ENCODE measurements at places on chromosomes 4 and X.

- no peak for DNase-seq
These were observed 474.4 kb upstream of the MAGEB18 start for GRCh38 chrX:25663701-25664100.

DNA sequence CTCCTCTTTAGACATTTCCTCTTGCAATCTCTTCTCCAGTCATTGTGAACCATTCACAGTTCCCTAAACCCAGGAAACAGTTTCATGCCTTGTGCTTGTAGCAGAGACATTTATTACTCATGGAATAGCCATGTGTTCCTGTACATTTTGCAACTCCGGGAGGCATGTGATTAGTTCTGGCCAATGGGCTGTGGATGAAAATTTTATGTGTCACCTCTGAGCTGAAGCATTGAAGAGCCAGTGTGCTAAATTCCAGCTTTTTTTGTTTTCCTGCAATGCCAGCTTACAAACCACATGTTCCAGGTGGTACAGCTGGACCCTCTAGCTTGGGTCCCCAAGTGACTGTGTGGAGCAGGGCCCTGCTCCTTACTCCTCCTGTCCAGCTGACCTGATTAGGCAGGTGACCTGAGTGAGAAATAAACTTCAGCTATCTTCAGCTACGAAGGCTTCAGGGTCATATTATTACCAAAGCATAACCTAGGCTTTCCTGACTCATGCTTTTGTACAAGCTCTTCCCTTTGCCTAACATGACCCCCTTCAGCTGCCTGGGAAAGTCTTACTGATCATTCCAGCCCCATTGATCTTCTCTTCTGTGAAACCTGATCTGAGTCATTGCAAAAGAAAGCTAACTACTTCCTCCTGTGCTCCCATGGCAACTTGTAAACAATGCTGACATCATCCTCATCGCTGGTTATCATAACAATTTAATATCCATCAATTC lies 200.4 kb downstream of the PTTG2 start:
- DNase-seq = peak; percentile 84

DNA sequence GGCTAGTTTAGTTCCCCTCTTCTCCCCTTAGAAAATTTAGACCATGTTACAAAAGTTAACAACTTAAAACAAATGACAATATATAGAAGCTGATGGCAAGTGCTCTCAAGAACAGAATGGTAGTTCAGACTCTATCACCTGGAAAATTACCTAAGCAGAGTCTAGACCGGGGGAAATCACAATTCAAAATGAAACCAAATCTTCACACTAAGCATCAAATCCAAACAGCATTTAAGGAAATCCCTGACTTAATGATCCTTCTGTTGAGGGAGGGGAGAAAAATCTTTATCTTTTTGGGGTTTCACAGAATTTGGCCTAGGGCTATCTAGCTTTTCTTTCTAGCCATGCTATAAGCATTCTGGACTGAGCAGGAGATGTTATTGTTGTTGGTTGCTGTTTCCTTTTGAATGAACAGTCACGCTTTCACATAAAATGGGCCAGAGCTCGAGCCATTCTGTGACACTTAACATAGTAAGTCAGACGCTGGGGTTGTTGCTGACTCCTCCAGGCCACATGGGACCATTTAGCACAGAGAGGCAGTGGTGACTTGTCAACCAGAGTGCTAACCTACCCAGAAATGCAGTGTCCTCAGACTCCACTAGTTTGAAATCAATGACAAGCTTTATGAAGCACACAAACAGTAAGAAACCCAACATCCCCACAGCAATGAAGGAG lies 16.0 kb upstream of the LSM6 start:
- DNase-seq = no peak

GRCh38 chrX:125205918-125206665 lies 113.6 kb upstream of the TEX13C start:
- DNase-seq = no peak

DNA sequence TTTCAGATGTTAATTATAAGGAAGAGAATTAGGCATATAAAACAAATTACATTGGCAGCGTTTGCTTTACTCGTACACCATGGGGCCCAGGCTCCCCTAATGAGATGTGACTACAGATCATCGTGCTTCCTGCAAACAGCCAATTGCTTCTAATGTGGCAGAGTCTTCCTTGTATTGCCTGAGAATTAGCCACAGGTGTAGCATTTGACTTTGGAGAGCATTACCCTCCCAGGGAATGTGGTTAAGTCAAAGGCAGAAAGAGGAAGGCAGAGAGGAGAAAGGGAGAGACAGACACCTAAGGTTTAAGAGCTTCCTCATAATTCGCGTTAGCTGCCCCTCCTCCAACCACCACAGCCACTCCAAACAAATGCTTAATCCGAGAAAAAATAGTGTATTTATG lies 97.0 kb downstream of the MID1IP1 start:
- DNase-seq = no peak

DNA sequence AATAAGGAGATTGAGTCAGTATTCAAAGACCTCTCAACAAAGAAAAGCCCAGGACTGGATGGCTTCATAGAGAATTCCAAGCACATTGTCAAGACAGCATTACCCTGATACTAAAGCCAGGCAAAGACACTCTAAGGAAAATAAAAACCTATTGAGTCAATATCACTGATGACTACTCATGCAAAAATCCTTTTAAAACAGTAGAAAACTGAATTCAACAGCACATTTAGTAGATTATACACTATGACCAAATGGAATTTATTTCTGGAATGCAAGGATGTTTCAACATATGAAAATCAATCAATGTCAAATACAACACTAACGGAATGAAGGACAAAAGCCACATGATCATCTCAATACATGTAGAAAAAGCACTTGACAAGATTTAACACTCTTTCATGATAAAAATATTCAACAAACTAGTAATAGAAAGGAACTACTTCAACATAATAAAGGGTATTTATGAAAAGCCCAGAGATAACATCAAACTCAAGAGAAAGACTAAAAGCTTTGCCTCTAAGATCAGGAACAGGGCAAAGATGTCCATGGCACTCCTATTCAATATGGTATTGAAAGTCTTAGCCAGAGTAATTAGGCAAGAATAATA lies 633.3 kb downstream of the ANKRD50 start:
- DNase-seq = no peak

- DNase-seq = no peak
These were observed 4.9 kb upstream of the CPLX1 start for GRCh38 chr4:830601-831482.

DNA sequence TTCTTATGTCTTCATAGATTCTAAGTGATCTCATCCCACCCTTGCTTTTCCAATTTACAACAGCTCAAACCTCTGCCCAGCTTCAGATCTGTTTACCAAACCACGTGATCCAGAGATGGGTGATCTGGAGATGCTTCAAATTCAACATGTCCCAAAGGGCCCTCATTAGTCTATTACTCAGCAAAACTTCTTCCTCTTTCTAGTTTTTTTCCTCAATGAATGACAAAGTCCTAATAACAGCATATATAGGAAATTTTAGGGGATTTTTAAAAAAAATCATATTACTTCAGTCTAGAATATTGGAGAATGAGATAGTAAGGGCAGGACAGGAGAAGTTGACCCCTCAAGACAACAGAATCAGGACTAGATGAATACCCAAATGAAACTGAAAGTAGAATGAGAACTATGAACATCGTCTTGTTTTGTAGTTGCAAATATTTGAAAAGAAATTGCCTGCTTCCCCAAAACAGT lies 127.1 kb downstream of the CFAP299 start:
- DNase-seq = no peak

GRCh38 chrX:109345856-109346255 lies 136.0 kb downstream of the GUCY2F start:
- DNase-seq = no peak
